ENCODE measurements at places on chromosomes 1 and 21.

DNA sequence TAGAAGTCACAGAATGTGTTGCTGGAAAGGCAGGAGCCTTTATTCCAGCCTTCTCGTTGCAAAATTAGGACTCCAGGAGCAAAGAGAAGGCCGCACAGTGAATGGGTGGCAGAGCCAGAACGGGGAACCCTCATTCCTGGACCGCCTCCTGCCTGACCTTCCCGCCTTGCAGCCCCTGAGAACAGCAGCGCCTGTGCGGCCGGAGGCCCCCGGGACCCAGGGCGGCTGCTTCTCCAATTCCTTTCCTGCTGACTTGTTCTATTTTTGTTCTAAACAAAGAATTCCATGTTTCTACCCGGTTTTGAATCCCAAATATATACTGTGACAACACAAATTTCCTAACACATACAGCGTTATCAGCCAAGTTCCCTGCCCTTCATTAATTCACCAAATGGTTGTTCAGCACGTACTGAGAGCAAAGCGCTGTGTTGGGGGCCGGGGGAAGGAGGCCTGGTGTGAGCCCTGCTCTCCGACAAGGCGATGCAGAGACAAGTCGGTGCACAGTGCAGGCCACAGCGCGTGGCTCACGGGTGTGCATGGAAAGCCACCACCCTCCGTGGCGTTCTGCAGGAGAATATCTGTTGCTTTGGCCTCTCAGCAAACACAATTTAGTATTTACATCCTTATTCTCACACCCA lies 31.9 kb upstream of the COL6A2 start:
- DNase-seq, result no peak

- no peak for DNase-seq
Measured at GRCh38 chr1:46180082-46180616, 3.9 kb upstream of the P3R3URF start.

GRCh38 chr1:169250795-169251194 lies 116.8 kb downstream of the NME7 start:
- no peak for DNase-seq

GRCh38 chr1:115781343-115781742 lies 12.8 kb upstream of the CASQ2 start:
- DNase-seq, result no peak

GRCh38 chr1:108190686-108191416 lies 9.3 kb downstream of the SLC25A24 start:
- DNase-seq, result no peak

All from putamen (tissue), 1 donor.